ENCODE measurements at places on chromosomes 1 and 21.
A peak's percentile ranks its signal among the peaks of the same experiment; 100 is the strongest.

GRCh38 chr1:85283475-85284199 lies 7.2 kb upstream of the BCL10 start:
- no peak for DNase-seq

DNA sequence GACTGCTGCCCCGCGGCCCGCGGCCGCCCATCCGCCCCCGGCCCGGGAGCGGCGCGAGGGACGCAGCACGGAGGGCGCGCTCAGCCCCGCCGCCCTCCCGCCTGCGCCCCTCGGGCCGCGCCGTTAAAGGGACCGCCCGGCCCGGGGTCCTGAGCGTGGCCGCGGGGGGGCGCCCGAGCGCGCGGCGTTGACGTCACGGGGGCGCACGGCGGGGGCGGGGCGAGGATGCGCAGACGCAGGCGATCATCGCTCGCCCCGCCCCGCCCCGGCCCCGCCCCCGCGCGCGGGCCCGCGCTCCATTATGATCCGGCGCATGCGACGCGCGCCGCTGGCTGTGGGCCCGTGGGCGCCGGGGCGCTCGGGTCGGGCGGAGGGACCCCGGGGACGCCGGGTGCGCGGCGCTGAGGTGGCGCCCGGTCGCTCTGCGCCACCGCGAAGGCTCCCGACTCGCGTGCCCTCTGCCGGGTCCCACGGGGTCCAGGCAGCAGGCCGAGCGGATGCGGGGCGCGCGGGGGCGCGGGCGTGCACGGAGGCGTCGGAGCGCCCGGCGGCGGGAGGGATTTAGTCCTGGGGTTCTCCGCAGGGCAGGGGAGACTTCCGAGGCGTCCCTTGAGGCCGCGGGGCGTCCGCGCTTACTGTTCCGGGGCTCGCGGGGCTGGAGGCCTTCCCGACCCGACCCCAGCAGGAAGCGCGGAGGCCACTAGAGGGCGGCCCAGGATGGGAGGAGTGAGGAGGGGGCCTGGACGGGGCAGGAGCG lies at the start of gene DVL1:
TSS of gene DVL1 (minus strand) at position 163 of the 757 bp plus-strand sequence. CDS start 353 bp downstream, outside the sequence.
- DNase-seq, result peak; percentile 64

GRCh38 chr1:109391157-109391556 lies 6.6 kb downstream of the SORT1 start:
- DNase-seq, result no peak

- peak; percentile 73 for DNase-seq
These were observed 6.5 kb downstream of the IRF2BP2 start for GRCh38 chr1:234603221-234604204.
